ENCODE measurements at places on chromosomes 5 and 9.

DNA sequence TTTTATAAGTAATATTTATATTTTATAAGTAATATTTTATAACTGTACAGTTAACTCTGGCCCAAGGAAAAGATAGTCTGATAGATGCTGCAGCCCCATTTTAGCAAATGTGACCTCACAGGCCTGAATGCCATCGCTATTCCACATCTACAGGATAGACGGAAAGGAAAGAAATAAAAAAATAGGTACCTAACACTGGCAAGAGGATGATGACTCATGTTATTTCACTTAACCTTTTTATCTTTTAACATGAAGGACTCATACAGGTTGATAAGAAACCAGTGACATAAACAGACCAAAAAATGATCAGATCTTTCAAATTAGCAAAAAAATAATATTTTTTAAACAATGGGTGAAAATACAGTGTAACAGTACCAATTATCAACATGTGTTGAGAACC lies 2.7 kb downstream of the CD274 start:
- no peak for DNase-seq

DNA sequence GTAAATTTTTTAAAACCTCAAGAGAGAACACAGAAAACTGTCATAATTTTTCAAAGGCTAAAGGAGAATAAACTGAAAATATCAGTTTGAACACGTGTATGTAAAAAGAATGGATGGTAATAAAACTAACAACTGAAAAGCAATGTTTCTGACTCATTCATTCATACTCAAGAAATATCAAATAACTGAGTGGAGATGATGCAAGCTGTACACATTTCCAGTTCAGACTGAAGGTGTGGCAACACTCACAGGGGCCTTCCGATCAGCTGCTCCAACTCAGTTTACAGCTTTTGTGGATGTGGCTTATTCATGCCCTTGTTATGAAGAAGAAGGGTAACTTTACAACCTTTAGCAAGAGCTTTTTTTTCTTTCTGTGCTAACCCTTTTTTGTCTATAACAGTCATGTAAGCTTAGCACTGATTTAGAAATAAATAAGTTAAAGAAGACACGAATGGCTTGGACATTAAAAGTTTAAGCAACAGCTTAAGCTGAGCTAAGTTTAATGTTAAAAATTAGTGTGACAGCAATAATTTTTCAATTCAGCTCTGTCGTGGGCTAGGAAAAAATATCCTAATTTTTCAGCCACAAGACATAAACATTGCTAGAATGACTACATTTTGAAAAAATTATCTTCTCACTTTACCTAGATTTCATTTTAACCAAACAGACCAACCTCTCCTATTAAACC lies 453.5 kb downstream of the RAB3C start:
- DNase-seq: no peak

DNA sequence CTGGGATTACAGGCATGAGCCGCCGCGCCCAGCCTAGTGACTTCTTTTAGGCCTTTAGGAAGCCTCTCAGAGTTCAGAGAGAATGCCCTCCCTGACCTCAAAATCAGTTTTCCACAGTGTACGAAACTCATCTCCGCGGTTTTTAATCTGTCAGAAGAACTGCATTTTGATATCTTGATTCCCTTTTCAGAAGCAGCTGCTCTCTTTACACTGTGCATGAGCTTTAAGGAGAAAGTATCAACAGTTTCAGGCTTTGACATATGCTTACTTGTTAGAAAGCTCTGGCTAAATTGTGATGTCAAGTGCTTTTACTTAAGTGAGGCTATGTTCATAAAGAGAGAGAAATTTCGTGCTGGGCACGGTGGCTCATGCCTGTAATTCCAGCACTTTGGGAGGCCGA lies 74.6 kb downstream of the USP20 start:
- DNase-seq: no peak

GRCh38 chr5:34015120-34015822 lies 7.4 kb upstream of the AMACR start:
- DNase-seq: no peak

- no peak for DNase-seq
Observed at GRCh38 chr9:124410321-124410913, 4.8 kb downstream of the PSMB7 start.

DNA sequence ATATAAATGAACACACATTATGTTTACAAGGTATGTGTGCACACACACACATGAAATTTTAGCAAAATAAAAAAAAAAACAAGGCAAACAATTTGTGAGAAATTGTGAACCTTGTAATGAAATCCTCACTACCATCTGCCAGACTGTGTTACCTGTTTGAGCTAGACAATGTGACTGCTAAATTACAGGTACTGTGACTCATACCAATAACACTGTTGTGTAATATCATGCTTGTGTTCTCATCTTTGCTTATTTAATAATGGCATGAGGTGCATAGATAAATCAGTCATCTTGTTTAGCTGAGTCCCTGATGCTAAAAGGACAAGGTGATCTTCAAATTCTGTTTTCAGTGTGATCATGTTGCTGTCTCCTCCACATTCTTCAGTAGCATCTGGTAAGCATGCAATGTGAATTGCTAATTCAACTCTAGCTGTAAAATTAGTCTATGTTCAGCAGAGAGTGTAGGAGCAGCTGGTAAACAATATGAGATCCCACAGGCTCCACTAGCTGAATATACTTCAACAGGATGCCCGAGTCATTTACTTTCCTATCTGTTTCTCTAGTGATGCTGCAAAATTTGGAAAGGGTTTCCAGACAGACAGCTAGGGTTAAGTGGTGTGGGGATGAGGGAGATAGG lies 966.3 kb upstream of the C9orf72 start:
- no peak for DNase-seq

GRCh38 chr5:2188661-2189060 lies 305.9 kb upstream of the IRX4 start:
- no peak for DNase-seq

- DNase-seq: no peak
Observed at GRCh38 chr5:166532456-166533220, 1758.8 kb upstream of the WWC1 start.

All from neural crest cell (in vitro differentiated cells).